AG20443 (cell line): ENCODE measurements at places on chromosomes 12 and 14.

DNA sequence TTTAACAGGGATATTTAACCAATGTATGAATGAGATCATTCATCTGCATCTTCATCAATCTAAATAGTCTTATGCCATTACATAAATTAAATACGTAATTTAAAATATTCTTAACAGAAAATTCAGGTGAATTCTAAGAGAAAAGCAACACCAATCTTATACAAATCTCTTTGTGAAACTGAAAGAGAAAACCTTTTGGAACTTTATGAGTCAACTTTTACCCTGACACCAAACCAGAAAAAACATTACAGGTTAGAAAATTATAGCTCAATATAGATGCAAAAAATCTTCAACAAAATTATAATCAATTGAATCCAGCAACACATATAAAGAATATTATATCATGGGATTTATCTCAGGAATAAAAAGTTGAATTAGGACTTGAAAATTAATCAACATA lies 3.4 kb downstream of the GLIPR1L1 start:
- DNase-seq, result no peak

- DNase-seq, result peak; percentile 48
Observed at GRCh38 chr12:75666126-75666938, 154.9 kb upstream of the KRR1 start.

DNA sequence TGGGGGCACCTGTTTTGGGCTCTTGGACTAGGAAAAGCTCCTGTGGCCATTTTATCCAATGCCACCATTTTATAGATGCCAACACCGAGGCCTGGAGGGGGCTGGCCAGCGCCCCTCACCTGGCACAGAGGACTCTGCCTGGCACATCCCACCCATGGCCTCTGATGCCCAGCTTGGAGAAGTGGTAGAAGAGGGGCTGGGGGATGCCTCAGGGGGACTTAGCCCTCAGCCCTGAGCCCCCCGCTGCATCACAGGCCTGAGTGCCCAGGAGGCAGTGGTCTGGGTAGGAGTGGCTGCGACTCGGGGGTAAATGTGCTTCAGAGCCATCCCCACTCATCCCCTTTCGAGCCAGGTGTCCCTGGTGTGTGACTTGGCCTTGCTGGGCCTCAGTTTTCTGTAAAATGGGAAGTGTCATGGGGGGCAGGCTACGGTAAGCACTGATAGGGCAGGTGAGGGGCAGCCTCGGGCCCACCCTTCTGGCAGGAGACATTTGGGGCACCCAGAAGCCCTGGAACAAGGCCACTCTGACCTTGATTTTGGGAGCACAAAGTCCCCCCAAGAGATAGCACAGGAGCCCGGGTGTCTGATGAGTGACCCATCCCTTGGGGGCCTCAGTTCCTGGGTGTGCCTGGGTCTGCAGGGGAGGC lies 22.5 kb downstream of the SH2B3 start:
- no peak for DNase-seq

GRCh38 chr12:62957233-62957953 lies 22.4 kb upstream of the PPM1H start:
- DNase-seq, result no peak

- no peak for DNase-seq
Observed at GRCh38 chr12:13539051-13539450, 342.5 kb downstream of the EMP1 start.

DNA sequence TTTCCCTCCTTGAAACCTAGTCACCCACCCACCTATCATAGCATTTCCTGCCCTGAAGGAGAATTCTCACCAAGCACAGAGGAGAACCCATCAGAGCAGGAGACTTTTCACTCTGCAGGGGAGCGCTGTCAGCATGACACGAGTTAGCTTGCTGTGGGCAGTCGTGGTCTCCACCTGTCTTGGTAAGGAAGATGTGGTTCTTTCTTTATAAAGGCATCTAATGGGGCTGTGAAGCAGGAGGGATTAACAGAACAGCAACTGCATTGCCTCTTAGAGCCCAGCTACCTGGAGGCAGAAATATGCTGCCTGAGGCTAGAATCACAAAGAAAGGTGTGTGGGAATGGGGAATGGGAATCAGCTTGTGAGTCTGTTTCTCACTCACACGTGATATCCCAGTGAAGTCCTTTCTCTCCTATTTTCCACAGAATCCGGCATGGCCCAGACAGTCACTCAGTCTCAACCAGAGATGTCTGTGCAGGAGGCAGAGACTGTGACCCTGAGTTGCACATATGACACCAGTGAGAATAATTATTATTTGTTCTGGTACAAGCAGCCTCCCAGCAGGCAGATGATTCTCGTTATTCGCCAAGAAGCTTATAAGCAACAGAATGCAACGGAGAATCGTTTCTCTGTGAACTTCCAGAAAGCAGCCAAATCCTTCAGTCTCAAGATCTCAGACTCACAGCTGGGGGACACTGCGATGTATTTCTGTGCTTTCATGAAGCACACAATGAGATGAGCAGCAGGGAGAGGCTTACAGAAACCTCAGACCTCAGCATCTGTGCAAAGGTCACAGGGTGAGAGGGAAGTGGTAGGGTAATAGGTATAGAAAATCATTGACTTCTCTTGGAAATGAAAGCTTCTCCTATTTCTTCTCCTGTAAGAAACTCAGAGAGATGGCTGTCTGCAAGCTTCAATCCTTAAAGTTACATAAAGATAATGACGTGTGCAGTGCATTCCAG lies 316.9 kb downstream of the DAD1 start:
- DNase-seq, result no peak

- DNase-seq, result no peak
Observed at GRCh38 chr12:9782547-9783382, 22.1 kb upstream of the CD69 start.

GRCh38 chr14:75821831-75822521 lies 159.8 kb downstream of the TGFB3 start:
- DNase-seq, result no peak

DNA sequence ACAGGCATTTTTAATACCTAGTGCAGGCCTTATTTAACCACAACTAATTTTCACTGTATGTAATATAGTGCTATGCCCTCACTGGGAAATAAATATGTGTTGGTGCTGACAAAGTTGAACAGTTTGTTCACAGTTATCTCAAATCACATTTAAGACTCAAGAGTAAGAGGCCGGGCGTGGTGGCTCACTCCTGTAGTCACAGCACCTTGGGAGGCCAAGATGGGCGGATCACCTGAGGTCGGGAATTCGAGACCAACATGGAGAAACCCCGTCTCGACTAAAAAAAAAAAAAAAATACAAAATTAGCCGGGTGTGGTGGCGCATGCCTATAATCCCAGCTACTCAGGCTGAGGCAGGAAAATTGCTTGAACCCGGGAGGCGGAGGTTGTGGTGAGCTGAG lies 22.9 kb upstream of the TEAD4 start:
- no peak for DNase-seq

DNA sequence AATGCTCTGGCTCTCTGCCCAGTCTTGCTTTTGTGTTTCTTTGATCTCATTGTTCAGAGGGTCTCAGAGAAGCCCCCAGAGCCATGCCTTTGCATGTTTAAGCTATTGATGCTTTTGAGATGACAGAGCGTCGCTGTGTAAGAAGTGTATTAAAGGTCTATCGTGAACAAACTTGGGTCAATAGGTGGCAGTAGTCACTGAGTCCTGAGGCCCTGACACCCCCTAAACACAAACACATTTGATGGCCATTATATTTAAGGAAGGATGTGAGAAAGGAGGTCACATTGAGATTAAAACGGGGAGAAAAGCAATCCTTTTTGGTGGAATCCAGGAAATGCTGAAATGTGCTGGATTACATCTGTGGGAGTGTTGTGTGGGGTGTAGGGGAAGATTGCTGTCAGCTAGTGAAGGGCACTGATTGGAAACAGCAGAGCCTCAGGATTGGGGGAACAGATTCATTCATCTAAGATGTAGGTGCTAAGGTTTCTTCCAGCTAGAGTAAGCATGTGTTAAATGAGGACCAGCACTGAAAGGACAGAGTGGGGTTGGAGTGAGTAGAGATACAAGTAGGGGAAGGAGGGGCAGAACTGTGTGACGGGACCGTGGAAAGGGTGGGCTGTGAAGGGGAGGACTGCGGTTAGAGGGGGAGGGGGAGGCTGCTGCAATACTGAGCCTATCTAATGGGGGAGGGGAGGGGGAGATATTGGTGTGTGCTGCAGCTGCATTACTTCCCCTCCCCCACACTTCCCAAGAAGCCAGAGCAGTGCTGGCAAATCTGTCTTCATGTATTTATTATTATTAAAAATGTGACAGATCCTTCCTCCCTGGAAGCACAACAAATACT lies 12.7 kb downstream of the NGDN start:
- no peak for DNase-seq

GRCh38 chr12:6613776-6614512 lies 6.8 kb upstream of the CHD4 start:
- peak; percentile 93 for DNase-seq

- no peak for DNase-seq
Observed at GRCh38 chr12:131902332-131903241, 8.2 kb downstream of the ULK1 start.
